ENCODE measurements at places on chromosomes 5 and 9.

GRCh38 chr5:35856765-35857351, at the start of gene IL7R:
TSS of gene IL7R (plus strand) at chr5:35856891. CDS start at chr5:35856978, 87 bp downstream.
- DNase-seq = no peak

- DNase-seq = no peak
These were observed 713.3 kb upstream of the RGMB start for GRCh38 chr5:98060148-98060547.

DNA sequence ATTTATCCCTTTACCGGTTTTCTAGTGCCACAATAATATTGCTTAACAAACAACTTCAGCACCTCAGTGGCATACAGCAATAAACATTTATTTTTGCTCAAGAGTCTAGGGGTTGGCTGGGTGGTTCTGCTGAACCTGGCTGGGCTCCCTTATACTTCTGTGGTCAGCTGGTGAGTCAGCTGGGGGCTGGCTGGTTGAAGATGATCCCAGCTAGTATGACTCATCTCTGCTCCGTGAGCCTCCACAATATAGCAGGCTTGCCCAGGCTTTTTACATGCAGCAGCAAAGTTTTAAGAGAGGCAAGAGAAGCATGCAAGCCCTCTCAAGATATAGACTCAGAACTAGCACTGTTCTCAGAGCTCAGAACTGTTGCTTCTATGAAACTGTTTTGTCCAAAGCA, 523.5 kb upstream of the CLINT1 start:
- DNase-seq = no peak

DNA sequence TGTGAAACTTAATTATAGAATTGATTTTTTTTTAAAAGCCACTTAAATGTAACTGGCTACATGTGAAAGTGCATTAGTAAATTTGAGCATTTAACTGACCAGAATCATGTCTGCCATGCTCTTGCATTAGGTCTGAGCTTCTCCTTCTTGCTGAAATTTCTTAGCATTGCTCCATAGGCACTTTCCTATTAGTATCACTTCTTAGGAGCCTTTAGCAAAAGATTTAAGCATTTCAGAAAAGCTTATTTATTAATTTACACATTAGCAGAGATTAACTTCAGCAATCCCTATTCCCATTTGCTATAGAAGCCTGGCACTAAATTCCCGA, 211.0 kb downstream of the SNX18 start:
- DNase-seq = no peak

DNA sequence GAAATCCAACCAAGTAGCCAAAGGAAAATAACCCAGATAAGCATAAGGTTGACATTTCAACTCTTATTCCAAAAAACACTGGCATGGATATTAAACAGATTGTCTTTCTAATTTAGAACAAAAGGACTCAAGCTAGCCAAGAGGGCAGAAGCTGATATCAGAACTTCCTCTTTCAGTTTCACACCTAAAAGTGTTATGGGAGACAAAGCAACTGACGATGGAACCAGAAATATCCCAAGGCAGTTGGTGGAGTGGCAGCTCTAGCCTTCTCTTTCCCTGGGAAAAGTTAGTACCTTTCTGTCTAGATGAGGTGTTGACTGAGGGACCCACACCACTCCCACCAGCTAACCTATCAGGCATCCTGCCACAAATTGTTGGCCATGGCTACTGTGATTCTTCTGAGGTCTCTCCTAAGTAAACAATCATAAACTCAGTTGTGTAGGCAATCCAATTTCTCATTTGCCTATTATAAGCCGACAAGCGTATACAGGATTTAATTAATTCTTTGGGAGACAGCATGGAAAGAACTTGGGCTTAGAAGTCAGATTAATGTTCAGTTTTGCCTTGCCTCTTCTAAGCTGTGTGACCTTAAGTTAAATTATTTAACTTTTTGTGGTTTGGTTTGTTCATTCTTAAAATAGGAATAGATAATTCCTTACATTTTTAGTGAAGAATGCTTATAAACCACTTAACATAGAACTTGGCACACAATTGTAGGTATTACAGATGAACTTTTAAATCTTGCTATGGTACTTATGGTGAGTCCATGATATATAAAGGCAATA, 110.9 kb upstream of the ADAMTSL1 start:
- no peak for DNase-seq

DNA sequence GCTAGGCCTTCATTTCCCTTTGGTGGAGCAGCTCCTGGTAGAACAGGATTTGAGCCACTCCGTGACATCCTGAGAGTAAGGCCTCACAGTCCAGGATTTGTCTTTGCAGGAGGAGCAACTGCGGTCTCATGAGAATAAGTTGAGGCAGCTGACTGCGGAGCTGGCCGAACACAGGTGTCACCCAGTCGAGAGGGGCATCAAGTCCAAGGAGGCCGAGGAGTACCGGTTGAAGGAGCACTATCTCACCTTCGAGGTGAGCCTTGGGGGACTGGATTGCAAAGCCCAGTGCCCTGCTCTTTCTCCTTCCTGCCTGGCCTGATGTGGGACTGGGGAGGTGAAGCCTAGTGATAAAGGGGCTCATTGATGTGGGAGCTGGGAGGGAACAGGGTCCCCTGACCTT, 44.3 kb downstream of the PSD2 start:
- DNase-seq = no peak

- DNase-seq = no peak
These were observed 274.4 kb downstream of the CSNK1G3 start for GRCh38 chr5:123786411-123786810.

GRCh38 chr5:50697739-50698138, 31.3 kb downstream of the PARP8 start:
- DNase-seq = no peak

- no peak for DNase-seq
These were observed 347.0 kb downstream of the CSNK1G3 start for GRCh38 chr5:123858938-123859337.

GRCh38 chr5:175519006-175519405, 40.6 kb downstream of the SFXN1 start:
- no peak for DNase-seq

DNA sequence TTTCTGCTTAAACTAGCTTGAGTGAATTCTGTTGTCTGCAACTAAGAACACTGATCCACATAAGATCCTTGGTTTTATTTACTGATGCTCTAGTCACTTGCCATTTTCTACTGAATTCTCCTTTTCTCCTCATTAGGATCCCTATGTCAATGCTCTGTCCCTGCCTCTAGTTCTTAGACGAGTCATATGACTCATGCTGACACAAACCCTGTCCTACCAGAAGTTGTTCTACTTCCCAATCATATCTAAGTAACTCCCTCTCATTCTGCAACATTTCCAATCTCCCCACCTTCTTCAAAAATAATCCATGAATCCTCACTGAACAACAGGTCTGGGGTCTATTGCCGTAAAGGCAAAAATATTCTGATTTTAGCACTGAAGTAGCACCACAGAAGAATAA, 47.1 kb upstream of the DMRT1 start:
- DNase-seq = no peak

- no peak for DNase-seq
These were observed 226.7 kb downstream of the SYK start for GRCh38 chr9:91028166-91028827.

GRCh38 chr9:122444041-122444733, 33.5 kb downstream of the OR1J1 start:
- DNase-seq = no peak

- no peak for DNase-seq
These were observed 9.5 kb downstream of the MTRR start for GRCh38 chr5:7878381-7878873.

DNA sequence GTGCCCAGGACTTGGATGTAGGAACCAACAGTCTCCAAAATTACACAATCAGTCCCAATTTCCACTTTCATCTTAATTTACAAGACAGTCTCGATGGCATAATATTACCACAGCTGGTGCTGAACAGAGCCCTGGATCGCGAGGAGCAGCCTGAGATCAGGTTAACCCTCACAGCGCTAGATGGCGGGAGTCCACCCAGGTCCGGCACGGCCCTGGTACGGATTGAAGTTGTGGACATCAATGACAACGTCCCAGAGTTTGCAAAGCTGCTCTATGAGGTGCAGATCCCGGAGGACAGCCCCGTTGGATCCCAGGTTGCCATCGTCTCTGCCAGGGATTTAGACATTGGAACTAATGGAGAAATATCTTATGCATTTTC, 837 bp downstream of the PCDHB2 start:
- DNase-seq = no peak

DNA sequence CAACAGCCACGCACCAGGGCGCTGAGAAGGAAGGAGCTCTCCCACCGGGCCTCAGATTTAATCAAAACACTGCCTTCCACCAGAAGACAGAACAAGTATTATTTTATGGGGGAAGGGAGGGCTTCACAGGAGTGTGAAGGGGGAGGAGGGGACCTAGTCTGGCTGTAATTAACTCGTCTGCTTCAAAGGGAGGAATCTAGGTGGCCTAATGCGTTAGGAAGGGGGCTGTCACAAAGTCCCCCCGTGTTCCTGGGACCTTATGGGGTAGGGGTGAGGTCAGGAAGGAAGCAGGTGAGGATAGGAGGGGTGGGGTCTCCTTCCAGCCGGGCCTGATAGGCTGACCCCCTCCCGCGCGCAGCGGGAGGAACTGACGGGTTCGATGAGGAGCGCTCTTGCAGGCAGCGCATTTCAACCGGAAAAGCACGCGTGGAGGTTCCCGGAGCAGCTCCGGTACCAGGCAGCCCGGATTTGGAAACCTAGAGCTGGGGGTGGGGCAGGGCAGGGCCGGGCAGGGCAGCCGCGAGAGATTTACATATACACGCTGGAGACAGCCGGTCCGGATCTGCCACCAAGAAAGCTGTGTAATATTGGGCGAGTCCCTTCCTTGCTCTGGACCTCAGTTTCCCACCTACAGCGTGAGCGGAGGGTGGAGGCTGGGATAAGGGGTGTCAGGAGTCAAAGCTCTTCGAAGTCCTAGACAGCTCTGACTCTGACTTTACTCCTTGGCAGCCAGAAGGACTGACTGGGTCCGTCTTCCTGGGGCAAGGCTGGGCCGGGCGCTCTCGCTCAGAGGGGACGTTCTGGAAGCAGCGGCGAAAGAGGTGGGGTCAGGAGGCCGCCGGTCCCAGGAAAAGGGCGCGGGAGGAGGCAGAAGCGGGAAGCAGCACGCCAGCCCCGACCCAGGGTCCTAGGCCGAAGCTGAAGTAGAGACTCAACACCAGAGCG, 1.8 kb downstream of the SHB start:
- DNase-seq = no peak

DNA sequence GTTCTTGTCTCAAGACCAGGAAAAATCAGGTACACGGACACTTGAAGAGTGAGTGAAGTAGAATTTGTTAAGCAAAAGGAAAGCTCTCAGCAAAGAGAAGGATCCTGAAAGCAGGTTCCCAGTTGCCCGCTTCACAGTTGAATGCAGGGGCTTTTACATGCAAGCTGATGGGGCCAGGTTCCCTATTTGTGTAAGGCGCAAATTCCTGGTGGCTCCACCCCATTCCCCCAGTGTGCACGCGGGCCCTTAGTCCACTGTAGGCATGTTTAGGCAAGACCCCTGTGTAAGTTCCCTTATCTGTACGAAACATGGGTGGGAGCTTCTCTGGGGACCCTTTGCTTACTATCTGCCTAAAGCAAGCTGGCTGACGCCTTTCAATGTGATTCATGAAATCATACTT, 2.7 kb upstream of the AGTPBP1 start:
- DNase-seq = no peak

- DNase-seq = peak; percentile 32
These were observed at the start of gene ABCA1 for GRCh38 chr9:104927912-104928740. TSS of gene ABCA1 (minus strand) at chr9:104928155. CDS start at chr9:104903679, 24,476 bp downstream.

DNA sequence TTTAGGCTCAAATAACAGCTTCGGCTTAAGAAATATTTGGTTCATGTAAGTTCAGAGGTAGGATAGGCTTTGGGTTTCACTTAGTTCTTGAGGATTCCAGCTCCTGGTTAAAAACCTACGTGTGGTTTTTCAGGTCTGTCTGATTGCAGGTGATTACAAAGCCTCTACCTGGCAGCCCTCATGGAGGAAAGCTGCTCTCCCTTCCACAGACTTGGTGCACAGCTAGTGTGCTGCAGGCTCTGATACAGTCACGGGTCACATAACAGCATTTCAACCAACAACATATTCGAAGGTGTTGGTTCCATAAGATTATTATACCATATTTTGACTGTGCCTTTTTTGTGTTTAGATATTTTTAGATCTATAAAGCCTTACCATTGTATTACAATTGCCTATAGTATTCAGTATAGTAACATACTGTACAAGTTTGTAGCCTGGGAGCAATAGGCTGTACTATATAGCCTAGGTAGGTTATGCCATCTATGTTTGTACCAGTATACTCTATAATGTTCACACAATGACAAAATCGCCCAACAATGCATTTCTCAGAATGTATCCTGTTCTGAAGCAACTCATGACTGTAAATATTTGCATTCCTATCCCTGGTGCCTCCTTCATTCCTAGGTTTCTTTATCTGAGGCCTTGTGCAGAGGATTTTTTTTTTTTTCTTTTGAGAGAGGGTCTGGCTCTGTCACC, 8.0 kb upstream of the DCP2 start:
- no peak for DNase-seq

GRCh38 chr9:36729906-36730305, 157.2 kb downstream of the MELK start:
- DNase-seq = no peak

GRCh38 chr5:84181093-84181492, 203.6 kb downstream of the EDIL3 start:
- DNase-seq = no peak

DNA sequence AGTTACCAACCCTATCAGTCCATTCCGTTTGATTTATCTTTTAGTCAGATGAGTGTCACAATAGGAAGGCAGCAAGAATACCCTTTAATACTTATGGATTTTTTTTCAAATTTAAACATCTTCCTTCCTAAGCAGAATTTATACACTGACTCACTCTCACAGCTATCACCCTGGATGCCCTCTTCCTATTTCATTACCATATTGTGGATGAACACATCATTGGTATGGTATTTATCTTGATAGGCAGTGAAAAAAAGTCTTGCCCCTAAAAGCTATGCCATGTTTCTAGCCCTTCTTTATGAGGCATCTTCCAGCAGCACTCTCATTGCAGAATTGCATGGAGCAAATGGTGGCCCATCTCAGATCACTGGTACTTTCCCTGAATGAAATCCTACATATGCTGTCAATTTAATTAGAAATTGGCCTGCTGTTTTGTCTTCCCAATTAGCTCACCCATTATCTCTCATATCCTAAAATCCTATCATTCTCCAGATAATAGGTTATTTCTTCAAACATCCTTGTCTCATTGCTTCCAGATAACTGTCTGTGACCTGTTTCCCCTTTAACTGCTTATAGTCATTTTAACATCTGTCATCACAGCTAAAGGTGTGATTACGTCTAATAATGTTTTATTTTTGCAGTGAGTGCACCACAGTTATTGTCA, 433.5 kb upstream of the POU5F2 start:
- no peak for DNase-seq

DNA sequence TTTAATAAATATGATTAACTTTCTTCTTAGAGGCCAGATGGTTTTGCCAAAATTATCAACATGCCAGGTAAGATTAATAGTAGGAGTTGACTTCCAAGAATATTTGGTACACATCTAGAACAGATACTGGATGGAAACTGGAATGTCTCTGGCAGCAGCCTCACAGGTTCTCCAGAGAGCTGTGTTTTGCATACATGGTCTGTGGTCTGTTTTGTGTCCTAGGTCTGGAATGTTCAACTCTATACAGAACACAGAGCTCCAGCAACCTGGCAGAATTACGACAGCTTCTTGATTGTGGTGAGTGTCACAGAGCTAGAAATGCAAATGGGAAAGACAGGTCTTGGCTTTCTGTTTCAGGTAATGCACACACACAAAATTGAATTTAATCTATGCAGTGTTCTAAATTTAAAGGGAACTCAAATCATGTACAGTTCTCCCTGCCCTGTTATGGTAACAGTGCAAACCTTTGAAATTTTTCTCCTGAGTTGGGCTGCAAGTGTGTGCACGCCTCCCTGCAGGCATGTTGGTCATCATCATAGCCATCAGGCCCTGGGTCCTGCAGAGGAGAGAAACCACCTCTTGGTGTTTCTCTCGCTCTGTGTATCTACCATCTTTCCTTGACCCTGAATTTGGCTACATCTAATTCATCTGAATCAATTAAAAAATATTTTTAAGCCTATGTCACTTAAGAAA, 58.3 kb downstream of the PIK3R1 start:
- no peak for DNase-seq

All from stimulated activated CD8-positive, alpha-beta memory T cell treated with anti-CD3 and anti-CD28 coated beads, Interleukin-7, amount 100 ng/mL, for 1 hour (primary cell).